Thymus (tissue), 14 donors: ENCODE measurements at places on chromosomes 12 and 14. TPM values are rescaled to one million over a fixed set of nuclear protein-coding genes. Genes with fewer than 3 reads are reported as not detected.
A peak's percentile ranks its signal among the peaks of the same experiment; 100 is the strongest.

DNA sequence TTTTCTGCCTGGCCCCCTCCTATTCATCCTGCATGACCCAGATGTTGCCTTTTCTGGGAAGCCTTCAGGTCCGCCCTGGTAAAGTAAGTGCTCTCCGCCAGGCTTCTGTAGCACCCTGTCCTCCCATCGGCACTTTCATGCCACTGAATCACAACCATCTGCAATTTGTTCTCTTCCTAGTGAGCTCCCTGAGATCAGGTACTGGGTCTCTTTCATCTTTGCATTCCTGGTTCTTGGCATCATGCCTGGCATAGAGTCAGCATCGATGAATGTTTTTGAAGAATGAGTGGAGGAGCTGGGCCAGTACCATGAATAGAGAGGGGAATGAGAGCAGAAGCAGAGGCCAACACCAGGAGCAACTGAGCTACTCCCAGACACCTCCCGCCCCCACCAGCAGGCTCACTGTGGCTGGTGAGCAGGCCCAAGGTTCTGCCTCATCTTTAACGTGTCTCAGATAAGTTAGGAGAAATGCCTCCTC, 13.1 kb downstream of the ZDHHC22 start:
- no peaks in the 10 kb centered on the region for H3K36me3 ChIP-seq
- peaks cover 70% of the 10 kb centered on the region for H3K27me3 ChIP-seq
- no peak overlapping the region for H3K27ac ChIP-seq
- no peaks in the 10 kb centered on the region for H3K4me1 ChIP-seq

- no peak for DNase-seq
- peak overlapping the region; percentile 17 for H3K27ac ChIP-seq
- no peaks in the 10 kb centered on the region for H3K4me1 ChIP-seq
- H3K4me3 ChIP-seq = no peak overlapping the region
- no peaks in the 10 kb centered on the region for H3K27me3 ChIP-seq
- no peaks in the 10 kb centered on the region for H3K36me3 ChIP-seq
These were observed 56.2 kb upstream of the NID2 start for GRCh38 chr14:52124791-52125684.

DNA sequence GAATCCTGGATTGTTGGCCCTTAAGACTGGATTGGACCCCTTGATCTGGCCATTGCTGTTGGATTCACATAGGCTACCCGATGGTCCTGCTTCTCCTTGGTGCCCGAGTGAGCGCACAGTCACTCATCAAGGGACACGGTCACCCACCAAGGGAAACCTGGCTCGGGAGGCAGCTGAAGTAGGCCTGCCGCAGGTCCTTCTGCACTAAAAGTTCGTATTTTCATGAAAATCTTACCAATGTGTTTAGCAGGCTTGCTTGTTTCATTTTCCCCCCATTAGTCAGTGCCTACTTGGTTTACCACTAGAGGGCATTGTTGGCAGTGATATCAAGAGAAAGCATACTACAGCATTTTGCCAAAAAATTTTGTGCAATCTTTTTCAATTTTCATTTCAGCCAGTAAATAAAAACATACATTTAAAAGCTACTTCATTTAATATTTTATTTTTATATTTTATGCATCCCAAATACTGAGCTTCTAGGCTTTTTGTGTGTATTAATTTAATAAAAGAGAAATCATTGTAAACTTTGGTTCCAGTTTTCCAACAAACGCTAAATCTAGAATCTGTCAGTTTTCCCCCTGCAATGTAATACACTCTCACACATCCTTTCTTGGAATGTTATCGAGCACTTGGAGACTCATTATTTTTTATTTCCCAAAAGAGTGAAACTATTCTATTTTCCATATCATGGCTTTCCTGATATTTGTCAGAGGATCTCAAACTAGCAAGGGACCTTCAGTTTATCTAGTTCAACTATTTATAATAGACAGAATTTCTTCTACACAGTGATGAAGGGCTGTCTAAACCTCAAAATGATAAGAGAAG, 116.7 kb downstream of the LMNTD1 start:
- no peaks in the 10 kb centered on the region for H3K27me3 ChIP-seq
- H3K27ac ChIP-seq = no peak overlapping the region
- DNase-seq = peak; percentile 75
- H3K4me3 ChIP-seq = no peak overlapping the region

DNA sequence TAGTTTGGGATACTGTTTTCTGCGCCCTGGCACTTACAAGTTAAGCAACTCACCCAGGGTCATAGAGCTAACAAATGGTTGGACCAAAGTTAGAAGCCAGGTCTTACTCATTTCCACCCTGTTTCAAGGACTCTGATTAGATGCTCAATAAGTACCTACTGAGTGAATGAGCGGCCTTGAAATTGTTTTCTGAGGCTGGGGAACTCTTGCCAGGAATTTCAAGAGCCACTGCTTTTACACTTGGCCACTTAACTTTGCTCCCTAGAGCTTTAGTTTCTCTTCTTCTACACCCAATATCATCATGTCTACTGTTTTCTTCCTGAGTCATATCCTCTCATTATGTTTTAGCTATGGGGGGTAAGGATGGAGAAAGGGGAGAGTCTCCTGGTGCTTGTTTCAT, 431.6 kb downstream of the ZFP36L1 start:
- H3K4me3 ChIP-seq = no peak overlapping the region
- no peaks in the 10 kb centered on the region for H3K4me1 ChIP-seq
- no peak for DNase-seq
- no peaks in the 10 kb centered on the region for H3K27me3 ChIP-seq
- H3K27ac ChIP-seq = no peak overlapping the region

DNA sequence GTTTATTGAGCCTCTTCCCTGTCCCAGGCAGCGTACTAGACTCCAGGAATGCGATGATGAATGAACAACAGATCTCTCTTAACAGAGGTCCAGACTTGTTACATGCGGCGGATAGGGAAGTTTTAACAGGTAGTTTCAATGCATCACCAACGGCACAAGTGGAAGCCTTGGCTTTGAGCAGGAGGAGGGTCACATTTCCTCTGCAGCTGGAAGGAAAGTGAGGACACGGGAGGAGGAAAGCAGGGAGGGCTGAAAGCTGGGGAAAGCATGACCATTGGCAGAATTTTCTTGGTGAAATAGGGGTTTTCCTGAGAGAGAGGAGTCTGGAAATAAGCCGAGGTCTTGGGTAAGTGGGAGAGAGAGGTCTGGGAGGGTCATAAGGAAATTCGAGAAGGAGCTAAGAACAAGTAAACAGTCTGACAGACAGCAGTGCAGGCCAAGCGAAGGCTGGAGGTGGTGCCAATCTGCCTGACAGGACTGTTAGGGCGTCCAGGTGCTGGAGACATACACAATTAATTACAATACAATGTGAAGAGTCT, 15.4 kb downstream of the BHLHE41 start:
- H3K27ac ChIP-seq = peak overlapping the region; percentile 33
- H3K36me3 ChIP-seq = no peaks in the 10 kb centered on the region
- no peak overlapping the region for H3K4me3 ChIP-seq
- no peaks in the 10 kb centered on the region for H3K27me3 ChIP-seq
- H3K4me1 ChIP-seq = peaks cover 4% of the 10 kb centered on the region
- no peak for DNase-seq

DNA sequence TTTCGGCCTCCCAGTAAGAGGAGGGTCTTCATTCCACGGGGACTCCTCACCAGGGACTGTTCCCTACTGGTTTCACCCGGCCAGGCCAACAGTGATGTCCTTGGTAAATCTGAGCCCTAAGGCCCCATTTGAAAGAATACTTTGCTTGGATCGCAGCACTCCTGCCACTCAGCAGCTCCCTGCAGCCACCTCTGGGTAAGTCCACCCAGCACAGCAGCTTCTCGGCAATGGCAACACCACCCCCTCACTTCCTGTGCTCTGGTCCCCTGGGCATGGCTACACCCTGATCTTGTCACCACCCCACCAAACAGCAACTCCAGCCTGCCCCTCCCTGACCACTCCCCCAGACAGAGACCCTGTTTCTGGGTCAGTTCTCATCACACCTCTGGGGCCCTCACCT, 100.3 kb downstream of the SETD3 start:
- no peak overlapping the region for H3K4me3 ChIP-seq
- H3K36me3 ChIP-seq = no peaks in the 10 kb centered on the region
- no peaks in the 10 kb centered on the region for H3K4me1 ChIP-seq
- no peak overlapping the region for H3K27ac ChIP-seq
- peaks cover 5% of the 10 kb centered on the region for H3K27me3 ChIP-seq
- no peak for DNase-seq

LUM gene
- 38.7 TPM for total RNA-seq
